ENCODE measurements at places on chromosomes 2 and 18. TPM values are rescaled to one million over a fixed set of nuclear protein-coding genes. Genes with fewer than 3 reads are reported as not detected.

Gene PROKR1
- total RNA-seq, result under 0.01 TPM

Gene CEP68
- total RNA-seq, result 37.2 TPM

Gene IL18RAP
- total RNA-seq, result not detected

Gene VWA3B
- total RNA-seq, result 0.13 TPM

Gene GALNT14
- 0.39 TPM for total RNA-seq

Gene PSMG2
- 76.9 TPM for total RNA-seq

Gene FOXD4L1
- total RNA-seq, result not detected

Gene SNORC
- 0.13 TPM for total RNA-seq

Gene TMEM127
- 25.8 TPM for total RNA-seq

Gene DCC
- total RNA-seq, result not detected
